Type B pancreatic cell (in vitro differentiated cells): ENCODE measurements at places on chromosomes 13 and 19. TPM values are rescaled to one million over a fixed set of nuclear protein-coding genes. Genes with fewer than 3 reads are reported as not detected.
A peak's percentile ranks its signal among the peaks of the same experiment; 100 is the strongest.

GRCh38 chr13:97141097-97141496 is 81.0 kb upstream of the MBNL2 start:
- peak overlapping the region; percentile 76 for H3K4me3 ChIP-seq
- DNase-seq: no peak
- peaks cover 30% of the 10 kb centered on the region for H3K4me1 ChIP-seq
- H3K27me3 ChIP-seq: no peaks in the 10 kb centered on the region
- H3K27ac ChIP-seq: peak overlapping the region; percentile 87

- DNase-seq: no peak
- H3K4me1 ChIP-seq: peaks cover 8% of the 10 kb centered on the region
- H3K36me3 ChIP-seq: no peaks in the 10 kb centered on the region
- no peaks in the 10 kb centered on the region for H3K27me3 ChIP-seq
- no peak overlapping the region for H3K27ac ChIP-seq
These were observed 74.7 kb downstream of the MZT1 start for GRCh38 chr13:72652681-72653080.

GRCh38 chr19:55441319-55441691 is 1.8 kb downstream of the SHISA7 start:
- peaks cover 8% of the 10 kb centered on the region for H3K36me3 ChIP-seq
- peak overlapping the region; percentile 62 for H3K4me3 ChIP-seq
- H3K27me3 ChIP-seq: peaks cover 81% of the 10 kb centered on the region

DNA sequence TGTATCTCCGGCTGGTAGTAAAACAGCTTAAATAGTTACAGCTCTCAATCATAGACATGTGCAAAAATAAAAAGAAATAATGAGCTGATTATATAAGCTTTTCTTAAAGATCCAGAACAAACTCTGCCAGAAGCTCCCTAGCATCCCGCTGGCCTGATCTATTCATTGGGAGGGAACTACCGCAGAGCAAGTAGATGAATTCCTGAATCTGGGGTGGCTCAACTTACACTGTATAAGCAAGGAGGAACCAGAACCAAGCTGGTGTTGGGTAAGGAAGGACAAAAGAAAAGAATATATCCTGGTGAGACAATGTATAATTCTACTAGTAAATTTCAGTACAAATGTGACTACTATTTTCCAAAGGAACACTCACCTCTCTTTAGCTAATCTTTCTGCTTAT is 1122.2 kb downstream of the OLFM4 start:
- no peaks in the 10 kb centered on the region for H3K36me3 ChIP-seq
- peaks cover 4% of the 10 kb centered on the region for H3K4me1 ChIP-seq
- H3K27ac ChIP-seq: no peak overlapping the region
- no peak for DNase-seq

DNA sequence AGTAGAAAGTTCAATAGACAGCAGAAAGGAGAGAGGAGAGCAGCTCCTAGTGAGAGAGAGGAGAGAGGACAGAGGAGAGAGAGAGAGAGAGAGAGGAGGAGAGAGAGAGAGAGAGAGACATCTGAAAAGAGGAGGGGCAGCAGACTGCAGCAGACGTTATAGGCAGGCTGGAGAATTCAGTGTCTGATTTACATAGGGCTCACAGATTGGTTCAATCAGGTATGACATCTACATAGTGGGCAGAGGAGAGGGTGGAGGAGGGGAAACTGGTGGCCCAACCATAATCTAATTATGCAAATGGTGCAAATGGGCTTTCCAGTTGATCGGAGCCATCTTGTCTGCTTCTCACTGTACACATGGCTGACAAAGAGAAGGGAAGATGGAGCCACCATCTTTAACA is 221.3 kb upstream of the TRPC4 start:
- H3K27me3 ChIP-seq: no peaks in the 10 kb centered on the region
- H3K36me3 ChIP-seq: no peaks in the 10 kb centered on the region
- no peak overlapping the region for H3K4me3 ChIP-seq
- no peak overlapping the region for H3K27ac ChIP-seq
- H3K4me1 ChIP-seq: no peaks in the 10 kb centered on the region
- no peak for DNase-seq

DNA sequence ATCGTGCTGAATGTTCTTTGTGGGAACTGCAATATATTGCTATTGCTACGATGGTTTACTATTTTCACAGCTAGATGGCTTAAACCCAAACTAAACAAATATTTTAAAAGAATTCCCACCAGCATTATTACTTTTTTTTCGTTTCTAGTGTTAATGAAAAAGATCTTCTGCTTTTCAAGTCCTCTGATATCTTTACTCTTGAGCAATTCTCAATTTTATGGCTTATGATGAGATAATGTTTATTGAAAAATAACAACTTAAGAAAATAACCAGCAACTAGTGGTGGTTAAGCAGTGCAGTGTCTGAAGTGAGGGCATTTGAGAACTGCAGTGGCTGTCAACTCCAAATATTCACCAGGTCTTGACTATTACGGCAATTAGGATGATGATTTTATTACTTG is 360.4 kb downstream of the ENOX1 start:
- no peak overlapping the region for H3K4me3 ChIP-seq
- no peak overlapping the region for H3K27ac ChIP-seq
- H3K27me3 ChIP-seq: no peaks in the 10 kb centered on the region
- H3K36me3 ChIP-seq: no peaks in the 10 kb centered on the region
- no peak for DNase-seq

DNA sequence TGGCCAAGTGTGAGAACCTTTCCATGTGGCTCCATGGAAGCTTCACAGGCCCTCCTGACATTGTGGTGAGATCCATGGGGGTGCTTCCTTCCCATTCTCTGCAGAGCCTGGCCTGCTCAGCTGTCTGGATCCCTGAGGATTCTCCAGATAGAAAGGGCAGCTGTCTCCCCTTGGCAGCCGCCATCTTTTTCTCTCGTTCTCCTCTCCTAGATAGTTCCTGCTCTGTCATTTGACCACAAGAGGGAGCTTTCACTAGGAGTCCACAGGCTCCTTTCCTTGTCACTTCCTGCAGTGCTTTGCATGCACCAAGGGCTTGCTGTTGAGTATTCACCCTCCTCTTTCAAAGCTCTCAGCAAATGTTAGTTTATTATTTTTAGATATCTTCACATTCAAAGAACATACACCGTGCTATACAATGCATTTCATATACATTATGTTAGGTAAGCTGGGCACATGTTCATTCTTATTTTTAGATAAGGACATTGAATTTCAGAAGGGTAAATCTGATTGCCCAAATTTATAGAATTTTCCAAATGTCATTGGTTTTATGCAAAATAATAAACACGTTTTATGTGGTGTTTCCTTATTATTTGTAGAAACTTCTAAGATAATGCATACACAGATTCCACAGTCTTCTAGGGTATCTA is 133.2 kb downstream of the FRY start:
- peaks cover 11% of the 10 kb centered on the region for H3K36me3 ChIP-seq
- peaks cover 6% of the 10 kb centered on the region for H3K4me1 ChIP-seq
- no peaks in the 10 kb centered on the region for H3K27me3 ChIP-seq
- peak overlapping the region; percentile 22 for H3K27ac ChIP-seq

- no peaks in the 10 kb centered on the region for H3K4me1 ChIP-seq
- DNase-seq: no peak
- H3K36me3 ChIP-seq: no peaks in the 10 kb centered on the region
- H3K27me3 ChIP-seq: peaks cover 77% of the 10 kb centered on the region
These were observed 951 bp upstream of the MTUS2 start for GRCh38 chr13:28819046-28819730.

- peaks cover 6% of the 10 kb centered on the region for H3K4me1 ChIP-seq
- DNase-seq: no peak
- no peak overlapping the region for H3K27ac ChIP-seq
- H3K27me3 ChIP-seq: no peaks in the 10 kb centered on the region
- H3K4me3 ChIP-seq: no peak overlapping the region
These were observed 8.2 kb upstream of the HSD17B14 start for GRCh38 chr19:48844472-48844871.

GRCh38 chr19:17866964-17867486 is 4.7 kb upstream of the SLC5A5 start:
- no peak overlapping the region for H3K27ac ChIP-seq
- no peak overlapping the region for H3K4me3 ChIP-seq
- H3K27me3 ChIP-seq: peaks cover 37% of the 10 kb centered on the region
- H3K36me3 ChIP-seq: peaks cover 6% of the 10 kb centered on the region

- H3K4me1 ChIP-seq: peaks cover 5% of the 10 kb centered on the region
- H3K36me3 ChIP-seq: no peaks in the 10 kb centered on the region
- no peak for DNase-seq
These were observed 108.6 kb downstream of the HSPH1 start for GRCh38 chr13:31053091-31053490.

DNA sequence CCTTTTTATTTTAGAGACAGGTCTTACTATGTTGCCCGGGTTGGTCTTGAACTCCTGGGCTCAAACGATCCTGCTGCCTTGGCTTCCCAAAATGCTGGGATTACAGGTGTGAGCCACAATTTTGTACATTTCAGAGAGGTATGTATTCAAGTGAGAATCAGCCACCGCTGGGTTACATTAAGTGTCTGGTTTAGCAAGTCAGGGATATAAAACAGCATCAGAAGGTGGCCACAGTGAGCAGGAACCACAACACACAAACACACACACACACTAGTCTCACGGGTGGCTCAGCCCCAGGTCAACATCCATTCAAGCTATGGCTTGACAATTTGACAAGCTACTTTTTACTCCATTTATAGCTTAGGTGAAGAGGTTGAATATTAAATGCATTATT is 20.2 kb downstream of the KLK5 start:
- no peak for DNase-seq
- no peaks in the 10 kb centered on the region for H3K4me1 ChIP-seq
- H3K36me3 ChIP-seq: no peaks in the 10 kb centered on the region

DNA sequence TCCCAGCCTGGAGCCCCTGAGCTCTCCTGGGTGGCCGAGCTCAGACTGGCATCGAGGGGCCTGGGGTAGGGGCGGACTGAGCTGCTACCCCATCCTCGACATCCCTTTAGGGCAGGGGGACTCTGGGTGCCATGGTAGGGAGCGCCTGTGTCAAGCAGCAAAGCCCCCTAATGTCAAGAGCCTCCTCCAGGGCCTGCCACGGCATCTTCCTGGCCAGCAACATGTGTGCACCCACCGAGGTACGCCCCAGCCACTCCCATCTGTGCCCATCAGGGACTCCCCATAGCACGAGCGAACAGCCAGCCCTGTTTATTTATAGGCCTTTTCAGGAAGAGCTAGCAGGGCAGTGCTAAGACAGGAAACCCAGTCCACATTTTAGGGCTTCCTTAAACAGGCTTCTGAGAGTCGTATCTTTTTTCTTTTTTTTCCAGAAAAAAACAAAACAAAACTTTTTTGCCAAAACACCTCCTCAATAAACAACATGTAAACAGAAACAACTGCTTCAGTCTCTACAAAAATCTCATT is 14.3 kb downstream of the LRP3 start:
- H3K4me3 ChIP-seq: no peak overlapping the region
- no peaks in the 10 kb centered on the region for H3K4me1 ChIP-seq
- H3K27me3 ChIP-seq: no peaks in the 10 kb centered on the region
- H3K36me3 ChIP-seq: no peaks in the 10 kb centered on the region

The SBSN gene
- 0.53 TPM in 1 of 2 replicates, not detected in the other for total RNA-seq

The RHPN2 gene
- 31.6 and 81.6 TPM in 2 replicates for total RNA-seq

The OR10H1 gene
- total RNA-seq: not detected in 2 replicates

The TMEM145 gene
- total RNA-seq: 0.88 and 3.6 TPM in 2 replicates

The SH2D3A gene
- total RNA-seq: 17.4 and 47.5 TPM in 2 replicates
